ENCODE measurements at places on chromosomes 4 and X.

DNA sequence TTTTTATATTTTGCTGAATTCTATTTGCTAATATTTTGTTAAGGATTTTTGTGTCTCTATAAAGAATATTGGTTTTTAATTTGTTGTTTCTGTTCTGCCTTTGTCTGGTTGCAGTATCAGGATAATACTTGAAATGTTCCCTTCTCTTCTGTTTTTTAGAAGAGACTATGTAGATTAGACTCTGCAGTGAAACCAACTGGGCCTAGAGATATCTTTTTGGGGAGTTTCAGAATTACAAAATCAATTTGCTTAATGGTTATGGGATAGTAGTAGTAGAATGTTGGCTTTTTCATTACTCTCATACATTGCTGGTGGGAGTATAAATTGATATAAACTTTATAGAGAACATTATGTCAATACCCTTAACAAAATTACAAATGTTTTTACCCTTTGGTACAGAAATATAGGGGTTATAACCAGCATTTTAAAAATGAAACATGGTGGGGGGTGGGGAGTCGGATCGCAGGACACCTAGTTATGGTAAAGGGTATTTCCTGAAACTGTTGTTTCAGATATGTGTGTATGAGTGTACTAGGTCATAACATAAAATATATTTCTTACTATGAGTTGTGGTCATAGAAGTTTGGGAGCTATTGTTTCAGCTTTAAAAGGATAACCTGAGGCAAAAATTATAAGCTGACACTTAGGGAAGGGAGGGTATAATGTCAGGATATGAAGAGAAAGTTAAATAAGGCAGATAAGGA is 29.0 kb downstream of the CLOCK start:
- DNase-seq: no peak

- DNase-seq: no peak
These were observed 505.0 kb downstream of the ARAP2 start for GRCh38 chr4:35739308-35739707.

GRCh38 chrX:37455381-37455780 is 106.2 kb downstream of the PRRG1 start:
- no peak for DNase-seq

DNA sequence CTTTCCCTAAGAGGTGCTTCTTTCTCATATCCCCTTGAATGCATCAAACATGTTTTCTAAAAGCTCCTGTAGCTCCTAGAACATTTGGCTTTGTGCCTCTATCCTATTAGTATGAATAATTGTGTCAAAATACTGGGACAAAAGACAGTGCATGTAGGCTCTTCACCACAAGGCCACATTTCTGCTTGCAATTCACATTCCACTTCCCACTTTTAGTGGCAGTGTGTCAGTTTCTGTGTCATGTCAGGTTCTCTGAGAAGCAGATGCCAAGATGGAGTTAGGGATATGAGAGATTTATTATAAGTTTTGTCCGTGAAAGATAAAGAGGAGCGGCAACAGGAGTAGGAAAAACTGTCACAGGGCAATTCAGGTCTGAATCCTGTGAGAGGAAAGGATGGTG is 61.3 kb upstream of the GPRIN3 start:
- no peak for DNase-seq

GRCh38 chrX:119089619-119090018 is 16.8 kb downstream of the CT47C1 start:
- DNase-seq: no peak

GRCh38 chr4:37603070-37603468 is 83.1 kb downstream of the RELL1 start:
- peak; percentile 38 for DNase-seq

GRCh38 chr4:54941994-54942552 is 183.3 kb downstream of the KDR start:
- peak; percentile 6 for DNase-seq

DNA sequence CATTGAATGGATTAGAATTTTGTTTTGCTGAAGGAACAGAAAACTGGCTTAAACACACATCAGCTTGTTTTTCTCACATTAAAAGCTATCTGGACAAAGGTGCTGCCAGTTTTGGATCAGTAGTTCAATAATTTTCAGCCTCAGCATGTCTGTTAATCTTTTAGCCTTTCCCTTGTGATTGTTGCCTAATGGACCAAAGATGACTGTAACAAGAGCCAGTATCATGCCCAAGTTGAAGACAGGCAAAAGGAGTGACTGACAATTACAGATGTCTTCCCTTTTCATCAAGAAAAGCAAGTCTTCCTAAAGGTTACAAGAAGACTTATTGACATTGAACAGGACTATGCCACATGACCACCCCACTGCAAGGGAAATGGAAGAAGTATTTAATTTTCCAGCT is 419.7 kb downstream of the MAPK10 start:
- DNase-seq: no peak

GRCh38 chr4:25377572-25378436 is 741 bp downstream of the ANAPC4 start:
- DNase-seq: no peak

DNA sequence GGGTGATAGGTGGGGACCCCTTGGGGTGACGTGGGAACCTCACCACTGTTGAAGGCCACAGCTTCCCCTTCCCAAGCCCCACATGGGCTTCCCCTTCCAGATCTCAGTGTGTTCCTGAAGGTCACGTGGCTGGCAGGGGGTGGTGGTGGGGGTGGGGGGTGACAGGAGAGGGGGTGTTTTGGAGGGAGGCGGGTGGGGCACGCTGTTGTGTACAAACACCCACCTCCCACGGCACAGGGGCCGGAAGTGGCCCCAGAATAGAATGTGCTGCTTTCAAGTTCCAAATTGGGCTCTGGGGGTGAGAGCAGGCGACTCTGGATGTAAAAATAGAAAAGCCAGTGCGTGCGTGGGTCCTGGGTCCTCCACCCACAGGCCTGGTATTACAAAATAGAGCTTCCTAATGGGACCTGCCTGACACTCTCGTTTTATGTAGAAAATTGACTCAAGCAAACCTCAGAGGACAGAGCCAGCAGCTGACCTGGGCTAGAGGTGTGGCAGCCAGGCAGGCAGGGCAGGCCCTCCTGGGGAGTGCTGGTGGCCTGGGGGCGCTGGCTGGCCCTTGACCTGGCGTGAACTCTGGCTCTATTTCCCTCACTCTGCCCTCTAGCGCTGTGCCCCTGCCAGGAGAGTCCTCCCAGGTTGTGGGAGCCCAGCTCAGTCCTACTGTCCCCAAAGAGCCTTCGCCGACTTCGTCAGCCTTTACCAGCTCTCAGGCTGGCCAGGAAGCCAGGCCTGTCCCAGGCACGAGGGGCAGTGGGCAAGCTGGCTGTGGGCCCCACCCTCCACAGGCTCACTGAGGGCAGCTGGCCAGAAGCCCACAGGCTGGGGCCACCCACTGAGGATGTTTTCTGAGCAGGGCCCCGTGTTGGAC is 5.4 kb upstream of the SH3BP2 start:
- DNase-seq: no peak

GRCh38 chr4:87304745-87305432 is 17.8 kb downstream of the HSD17B13 start:
- DNase-seq: no peak

GRCh38 chrX:11111037-11111851 is at the start of gene HCCS:
TSS of gene HCCS (plus strand) at chrX:11111332. CDS start at chrX:11112061, 729 bp downstream.
- DNase-seq: peak; percentile 75

GRCh38 chr4:1364748-1365147 is 17.7 kb downstream of the UVSSA start:
- no peak for DNase-seq

GRCh38 chr4:1154523-1155182 is 17.7 kb downstream of the SPON2 start:
- DNase-seq: no peak

- no peak for DNase-seq
These were observed 331.0 kb upstream of the EMCN start for GRCh38 chr4:100848841-100849240.

GRCh38 chr4:4574052-4574451 is 32.2 kb upstream of the STX18 start:
- no peak for DNase-seq

GRCh38 chrX:14903891-14904290 is 30.7 kb downstream of the MOSPD2 start:
- no peak for DNase-seq

GRCh38 chr4:94455081-94455480 is 3.3 kb downstream of the PDLIM5 start:
- no peak for DNase-seq

GRCh38 chrX:7515681-7516413 is 327.1 kb upstream of the VCX start:
- no peak for DNase-seq

DNA sequence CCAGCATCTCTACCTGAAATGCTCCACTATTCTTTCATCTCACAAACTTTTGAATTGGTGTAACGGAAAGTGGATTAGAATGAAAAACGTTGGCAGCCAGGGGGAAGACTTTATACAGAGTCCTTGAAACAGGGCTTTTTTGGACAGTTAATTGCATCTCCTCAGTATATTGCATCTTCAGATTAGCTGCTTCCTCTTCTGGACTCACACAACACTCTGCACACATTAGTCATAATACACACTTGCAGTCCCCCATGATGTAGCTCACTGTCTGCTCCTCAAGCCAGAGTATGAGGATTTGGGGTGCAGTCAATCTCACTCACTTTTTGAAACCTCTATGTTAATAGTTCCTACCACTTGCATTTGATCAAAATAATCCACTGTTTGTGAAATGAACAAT is 101.0 kb downstream of the ADGRA3 start:
- no peak for DNase-seq

- no peak for DNase-seq
These were observed 221.2 kb upstream of the MID1 start for GRCh38 chrX:10841579-10841978.

DNA sequence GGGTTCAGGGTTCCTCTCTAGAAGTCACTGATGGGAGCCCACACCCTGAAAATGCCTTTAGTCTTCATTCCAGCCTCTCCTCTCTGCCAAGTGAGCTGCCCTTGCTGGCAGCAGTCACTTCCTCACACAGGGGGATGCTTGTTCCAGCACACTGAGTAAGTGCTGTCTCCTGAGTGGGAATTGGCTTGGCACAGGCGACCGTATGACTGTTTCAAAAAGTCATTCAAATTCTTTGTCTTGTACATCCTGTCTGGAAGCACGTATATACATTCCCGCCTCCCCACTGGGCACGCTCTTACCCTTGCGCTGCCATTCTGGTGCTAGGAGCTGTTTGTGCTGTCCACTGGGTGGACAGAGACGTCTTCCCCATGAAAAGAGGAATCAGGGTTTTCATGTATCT is 40.2 kb upstream of the CD99 start:
- no peak for DNase-seq

DNA sequence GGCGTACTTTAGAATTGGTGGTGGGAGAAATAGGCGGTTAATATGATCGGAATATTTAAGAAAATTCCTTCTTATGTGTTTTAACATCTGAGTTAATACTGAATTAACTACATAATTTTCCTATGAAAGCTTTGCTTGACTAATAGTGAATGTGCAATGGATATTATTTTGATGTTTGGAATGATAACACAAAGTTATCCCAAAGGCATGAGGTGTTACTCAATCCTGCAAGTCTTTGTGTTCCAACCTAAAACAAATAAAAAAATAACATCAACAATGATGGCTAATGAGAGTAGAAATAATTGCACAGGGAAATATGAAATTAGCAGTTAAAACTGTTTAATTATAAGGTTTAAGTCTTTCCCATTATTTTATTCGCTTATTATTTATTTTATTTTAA is 183.6 kb upstream of the ARSJ start:
- no peak for DNase-seq

DNA sequence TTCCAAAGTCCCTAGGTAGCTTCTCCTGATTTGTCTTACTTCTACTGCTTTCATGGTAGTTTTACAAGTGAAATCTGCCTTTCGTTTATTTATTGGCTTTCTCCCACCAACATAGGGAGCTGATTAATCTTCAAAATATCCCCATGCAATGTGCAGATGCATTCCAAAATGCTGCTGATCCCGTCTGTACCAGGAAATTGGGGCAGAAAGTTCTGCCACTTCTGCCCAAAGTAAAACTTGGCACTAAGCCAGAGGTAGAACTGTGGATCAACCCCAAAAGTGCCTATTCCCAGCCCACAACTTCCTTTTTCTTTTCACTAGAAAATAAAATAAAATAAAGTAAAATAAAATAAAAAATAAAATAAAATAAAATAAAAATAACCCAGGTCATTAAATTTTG is 47.3 kb upstream of the PPARGC1A start:
- no peak for DNase-seq

- no peak for DNase-seq
These were observed 456.7 kb downstream of the PCDH18 start for GRCh38 chr4:137075586-137075985.

DNA sequence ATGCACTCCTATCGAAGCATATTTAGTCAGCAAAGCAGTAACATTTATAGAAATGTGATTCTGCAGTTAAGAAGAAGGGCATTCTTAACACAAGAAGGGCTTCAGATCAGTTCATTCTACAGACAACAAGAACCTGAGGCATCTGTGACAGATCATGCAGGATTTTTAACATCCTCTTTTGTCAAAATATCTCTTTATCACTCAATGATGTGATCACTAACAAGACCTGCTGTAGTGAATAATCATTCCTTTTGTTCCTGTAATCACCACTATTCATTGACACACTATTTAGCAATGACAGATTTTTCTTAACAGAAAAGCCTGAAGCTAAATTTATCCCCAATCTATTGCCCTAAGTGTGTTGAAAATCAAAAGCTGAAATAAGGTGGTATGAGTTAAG is 47.8 kb upstream of the ARHGAP24 start:
- DNase-seq: no peak

DNA sequence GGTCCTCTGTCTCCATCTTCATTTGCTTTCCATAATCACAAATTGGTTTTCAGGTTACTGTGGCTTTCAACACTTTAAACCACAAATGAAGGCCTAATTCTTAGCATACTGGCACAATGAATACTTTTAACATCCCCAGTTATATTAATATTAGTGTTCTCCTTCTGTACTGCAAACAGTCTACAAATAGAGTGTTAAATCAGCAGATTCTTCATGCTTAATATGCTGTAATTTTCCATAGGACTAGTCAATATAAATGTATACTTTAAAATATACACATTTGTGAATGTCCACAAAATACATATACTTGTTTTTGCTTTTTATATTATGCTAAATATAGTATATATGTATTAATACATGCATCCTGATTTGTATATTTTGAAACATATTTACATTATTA is 72.6 kb downstream of the SH3RF1 start:
- no peak for DNase-seq

GRCh38 chrX:55135171-55135570 is 46.4 kb downstream of the PAGE2 start:
- DNase-seq: no peak

- no peak for DNase-seq
These were observed 21.9 kb downstream of the SMAD1 start for GRCh38 chr4:145503486-145504072.

- DNase-seq: no peak
These were observed 26.6 kb upstream of the C4orf50 start for GRCh38 chr4:6044805-6045204.

Measured in effector memory CD4-positive, alpha-beta T cell (primary cell).